ENCODE measurements at places on chromosomes 11 and 22.

DNA sequence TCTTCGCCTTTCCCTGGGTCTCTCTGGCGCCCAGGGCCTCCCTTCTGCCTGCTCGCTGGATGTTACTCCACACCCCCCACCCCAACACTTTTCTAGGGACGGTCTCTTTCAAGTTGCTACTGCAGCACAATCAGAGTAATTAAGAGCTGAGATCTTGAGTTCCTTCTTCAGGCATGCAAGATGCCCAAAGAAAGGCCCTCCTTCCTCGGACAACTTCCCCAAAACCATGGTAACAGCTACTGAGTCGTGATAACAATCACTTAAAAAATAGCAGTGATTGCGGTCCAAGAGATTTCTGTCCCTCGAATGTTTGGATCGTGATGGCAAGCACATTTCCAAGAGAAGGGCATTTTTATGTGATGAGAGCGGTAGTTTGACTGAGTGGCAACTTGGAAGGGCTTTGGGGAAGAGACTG is 638 bp upstream of the TENM4 start:
- no peak for DNase-seq

DNA sequence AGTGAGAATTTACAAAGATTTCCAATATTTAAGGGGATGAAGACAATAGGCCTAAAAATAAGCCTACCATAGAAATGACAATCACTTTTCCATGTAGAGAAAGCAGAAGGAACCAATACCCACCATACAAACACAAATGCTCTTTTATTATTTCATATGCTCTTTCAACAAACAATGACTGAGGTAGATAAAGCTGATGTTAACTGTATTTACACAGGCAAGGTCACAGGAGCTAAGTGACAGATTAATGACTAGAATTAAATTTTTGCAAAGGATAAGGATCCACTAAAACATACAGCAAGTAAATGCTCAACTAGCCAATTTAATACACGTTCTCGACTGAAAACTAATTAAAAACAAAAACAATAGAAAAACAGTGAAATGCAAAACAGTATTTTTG is 34.2 kb downstream of the PICALM start:
- DNase-seq, result no peak

- no peak for DNase-seq
Measured at GRCh38 chr11:120271672-120272071, 31.7 kb downstream of the POU2F3 start.

DNA sequence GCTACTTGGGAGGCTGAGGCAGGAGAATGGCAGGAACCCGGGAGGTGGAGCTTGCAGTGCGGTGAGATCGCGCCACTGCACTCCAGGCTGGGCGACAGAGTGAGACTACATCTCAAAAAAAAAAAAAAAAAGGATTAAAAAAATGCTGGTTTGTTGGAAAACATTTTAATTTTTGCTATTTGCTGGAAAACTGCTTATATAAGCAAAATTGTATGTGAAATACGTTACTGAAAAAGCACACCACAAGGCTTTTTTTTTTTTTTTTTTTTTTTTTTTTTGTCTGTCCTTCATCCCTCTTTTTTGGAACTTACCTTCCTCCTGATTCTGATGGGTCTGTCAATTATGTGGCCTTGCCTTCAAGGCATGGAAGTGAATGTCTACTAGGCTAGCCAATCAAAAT is 40.8 kb downstream of the DCDC1 start:
- no peak for DNase-seq

DNA sequence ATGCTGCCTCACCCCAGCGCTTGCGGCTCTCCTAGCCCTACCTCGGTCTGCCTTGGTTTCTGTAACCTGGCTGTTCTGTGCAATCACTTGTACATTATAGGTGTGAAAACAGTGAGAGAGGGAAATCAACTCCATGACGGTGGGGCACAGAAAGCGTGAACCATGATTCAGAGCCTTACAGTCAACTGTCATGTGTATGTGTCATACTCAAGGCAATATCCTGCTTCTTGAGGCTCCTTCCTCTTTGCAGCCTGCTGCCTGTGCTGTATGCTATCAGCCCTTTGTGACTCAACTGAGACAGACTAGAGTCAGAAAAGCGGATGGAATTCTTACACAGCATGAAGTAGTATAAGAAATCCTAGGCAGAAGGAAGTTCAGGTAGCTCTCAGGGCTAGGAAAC is 2.1 kb downstream of the NRIP3 start:
- DNase-seq, result no peak

- DNase-seq, result no peak
Measured at GRCh38 chr11:134334796-134335571, 3.2 kb downstream of the GLB1L2 start.

DNA sequence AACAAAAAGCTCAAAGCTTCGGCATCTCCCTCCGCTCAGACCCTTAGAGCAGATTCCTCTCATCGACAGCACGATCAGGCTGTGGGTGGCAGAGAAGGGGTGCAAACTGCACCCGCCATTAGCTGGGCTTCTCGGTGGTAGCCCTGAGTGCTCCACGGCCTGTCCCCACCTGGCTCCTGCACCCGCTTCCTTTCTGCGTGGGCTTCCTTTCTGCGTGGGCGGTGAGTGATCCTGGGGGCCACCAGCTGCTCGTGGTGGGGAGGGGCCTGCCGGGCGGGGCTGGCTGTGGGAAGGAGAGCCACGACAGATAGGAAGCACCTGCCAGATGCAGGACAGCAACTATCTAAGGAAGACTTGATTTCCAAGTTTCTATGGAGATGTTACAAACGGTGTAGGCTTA is 55.0 kb downstream of the BRD1 start:
- DNase-seq, result no peak

- DNase-seq, result no peak
Measured at GRCh38 chr22:49418341-49418894, 409.3 kb downstream of the BRD1 start.

GRCh38 chr11:72630104-72630852 is 43.9 kb downstream of the PDE2A start:
- DNase-seq, result no peak

DNA sequence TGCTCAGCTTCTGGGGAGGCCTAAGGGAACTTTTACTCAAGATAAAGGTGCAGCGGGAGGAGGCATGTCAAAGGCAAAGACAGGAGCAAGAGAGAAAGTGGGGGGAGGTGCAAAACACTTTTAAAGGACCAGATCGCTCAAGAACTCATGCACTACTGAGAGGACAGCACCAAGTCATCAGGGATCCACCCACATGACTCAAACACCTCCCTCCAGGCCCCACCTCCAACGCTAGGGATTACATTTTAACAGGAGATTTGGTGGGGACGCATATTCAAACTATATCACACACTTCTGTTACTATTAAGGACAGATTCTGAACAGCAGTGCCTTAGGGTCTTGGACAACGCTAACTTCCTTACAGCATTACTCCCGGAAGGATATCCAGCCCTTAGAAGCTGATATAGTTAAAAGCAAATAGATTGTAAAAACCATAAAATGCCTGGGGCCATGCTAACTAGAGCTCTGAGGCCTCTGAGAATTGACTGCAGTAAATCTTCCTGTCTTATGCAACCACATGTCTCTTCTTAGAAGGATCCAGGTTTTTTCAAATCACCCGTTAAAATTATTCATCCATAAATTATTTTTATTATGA is 16.7 kb upstream of the ZC3H12C start:
- no peak for DNase-seq

- no peak for DNase-seq
Measured at GRCh38 chr22:37045958-37046357, 5.6 kb upstream of the KCTD17 start.

GRCh38 chr11:110985547-110985946 is 260.0 kb upstream of the POU2AF2 start:
- DNase-seq, result no peak

- DNase-seq, result peak; percentile 38
Measured at GRCh38 chr11:117426297-117426685, 98.6 kb downstream of the CEP164 start.

DNA sequence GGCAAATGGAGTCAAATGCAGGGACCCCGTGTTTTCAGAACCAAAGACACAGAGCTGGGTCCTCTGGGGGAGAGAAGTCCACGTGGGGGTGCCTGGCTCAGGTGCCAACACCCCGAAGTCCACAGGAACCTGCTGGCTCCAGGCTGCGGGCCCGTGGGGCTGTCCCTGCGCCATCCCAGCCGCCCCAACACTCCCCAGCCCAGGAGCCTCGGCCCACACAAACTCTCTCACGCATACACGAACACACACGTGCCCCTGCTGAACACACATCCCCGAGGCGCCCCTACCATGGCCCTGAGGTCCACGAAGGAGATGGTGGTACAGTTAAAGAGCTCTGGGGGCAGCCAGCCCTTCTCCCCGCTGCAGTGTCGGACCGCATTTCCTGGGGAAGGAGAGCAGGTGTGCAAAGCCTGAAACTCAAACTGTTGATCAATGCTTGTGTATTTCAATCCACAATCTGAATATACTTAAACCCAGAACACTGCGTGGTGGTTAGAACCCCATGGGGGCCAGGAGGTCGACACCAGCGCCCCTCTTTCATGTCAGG is 54.7 kb downstream of the TRMU start:
- no peak for DNase-seq

- DNase-seq, result no peak
Measured at GRCh38 chr22:24587251-24587650, 5.6 kb downstream of the LRRC75B start.

DNA sequence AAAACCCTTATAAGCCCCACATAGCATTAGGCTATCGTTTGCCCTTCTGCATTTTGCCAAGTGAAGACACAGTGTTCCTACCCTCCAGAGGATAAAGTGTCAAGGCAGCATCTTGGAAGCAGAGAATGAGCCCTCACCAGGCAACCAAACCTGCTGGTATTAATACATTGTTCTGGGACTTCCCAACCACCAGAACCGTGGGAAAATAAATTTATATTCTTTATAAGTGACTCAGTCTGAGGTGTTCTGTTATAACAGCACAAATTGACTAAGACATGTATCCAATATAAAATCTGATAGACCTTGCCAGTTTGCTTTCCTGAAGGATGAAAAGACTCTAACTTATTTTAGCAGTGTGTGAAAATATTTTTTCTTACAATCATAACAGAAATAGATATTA is 792.5 kb upstream of the LRRC4C start:
- DNase-seq, result no peak

DNA sequence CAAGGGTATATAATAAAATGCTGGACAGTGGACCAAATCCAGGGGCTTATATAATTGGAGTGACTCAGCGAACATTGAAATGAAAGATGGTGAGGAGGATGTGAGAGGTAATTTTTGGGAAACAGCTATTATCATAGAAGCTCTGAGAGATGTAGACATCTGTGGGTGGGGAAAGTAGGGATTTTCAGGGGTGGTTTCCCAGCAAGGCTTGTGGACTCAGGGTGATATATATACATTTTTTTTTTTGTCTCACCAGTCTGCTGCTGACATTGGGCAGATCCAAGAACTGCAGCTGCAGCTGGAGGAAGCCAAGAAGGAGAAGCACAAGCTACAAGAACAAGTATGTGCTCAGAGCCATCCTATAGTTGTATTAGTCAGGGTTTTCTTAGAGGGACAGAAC is 208.1 kb downstream of the MYO18B start:
- no peak for DNase-seq

DNA sequence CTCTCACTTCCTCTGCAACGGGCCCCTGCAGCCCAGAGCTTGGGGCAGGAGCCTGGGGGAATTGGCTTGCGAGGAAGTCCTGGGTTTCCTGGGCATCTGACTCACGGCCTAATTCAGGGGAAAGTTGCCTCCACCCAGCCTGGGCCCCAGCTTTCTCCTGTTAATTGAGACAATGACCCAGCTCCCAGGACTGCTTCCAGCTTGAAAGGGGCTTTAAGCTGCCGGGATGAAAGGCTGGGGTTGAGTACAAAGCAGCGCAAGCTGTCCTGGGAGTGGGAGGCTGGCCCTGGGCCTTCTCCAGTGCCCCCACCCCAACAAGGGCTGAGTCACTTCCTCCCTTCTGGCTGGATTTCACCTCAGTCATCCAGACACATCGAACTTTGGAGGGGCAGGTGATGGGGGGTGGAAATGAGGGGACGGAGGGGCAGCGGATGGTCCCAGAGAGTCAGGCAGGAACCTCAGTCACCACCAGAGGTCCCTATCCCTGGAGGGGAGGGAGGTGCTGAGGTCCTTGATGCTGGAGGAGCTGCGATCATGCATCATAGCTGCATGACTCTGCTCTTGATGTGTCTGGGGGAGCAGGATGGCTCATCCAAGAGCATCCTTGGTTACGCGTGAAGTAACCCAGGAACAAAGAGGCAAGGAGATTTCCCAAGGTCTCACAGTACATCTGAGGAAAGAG is 30.1 kb upstream of the OAF start:
- no peak for DNase-seq

- no peak for DNase-seq
Measured at GRCh38 chr22:37559901-37560607, at the start of gene CDC42EP1. Gene CDC42EP1, plus strand, starts transcription at chr22:37560480. Its CDS starts 5,870 bp downstream, at chr22:37566350.

DNA sequence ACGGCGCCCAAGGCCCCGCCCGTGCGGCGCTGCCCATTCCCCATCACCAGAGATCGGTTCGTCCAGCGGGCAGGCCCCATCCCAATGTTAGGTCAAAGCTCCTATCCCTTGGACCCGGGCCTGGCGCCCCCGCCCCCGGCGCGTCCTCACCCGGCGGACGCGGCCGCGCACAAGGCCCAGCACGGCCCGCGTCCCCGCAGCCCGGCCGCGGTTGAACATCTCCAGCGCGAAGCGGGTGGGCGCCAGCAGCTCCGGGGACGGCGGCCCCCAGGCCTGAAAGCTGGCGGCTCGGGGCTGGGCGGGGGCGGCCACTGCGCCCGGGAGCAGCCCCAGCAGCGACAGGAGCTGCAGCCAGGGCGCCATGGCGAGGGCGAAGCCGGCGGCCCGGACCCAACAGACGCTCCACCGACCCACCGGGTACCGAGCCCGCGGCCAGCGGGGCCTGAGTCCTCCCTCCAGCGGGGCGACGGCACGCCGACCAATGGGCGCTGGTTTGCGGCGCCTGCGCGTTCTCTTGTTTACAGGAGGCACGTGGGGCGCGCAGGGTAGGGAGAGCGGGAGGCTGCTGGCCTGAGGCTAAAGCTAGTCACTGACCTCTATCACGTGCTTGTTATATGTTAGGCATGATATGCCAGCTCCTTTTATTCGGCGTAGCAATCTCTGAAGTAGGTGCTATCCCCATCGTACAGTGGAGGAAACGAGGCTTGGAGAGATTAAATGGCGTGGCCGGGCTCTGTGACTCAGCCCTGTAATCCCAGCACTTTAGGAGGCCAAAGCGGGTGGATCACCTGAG is at the start of gene CTSF:
Gene CTSF (minus strand): TSS at position 483 of the 793 bp plus-strand sequence. CDS start 120 bp downstream, at position 363.
- peak; percentile 45 for DNase-seq

DNA sequence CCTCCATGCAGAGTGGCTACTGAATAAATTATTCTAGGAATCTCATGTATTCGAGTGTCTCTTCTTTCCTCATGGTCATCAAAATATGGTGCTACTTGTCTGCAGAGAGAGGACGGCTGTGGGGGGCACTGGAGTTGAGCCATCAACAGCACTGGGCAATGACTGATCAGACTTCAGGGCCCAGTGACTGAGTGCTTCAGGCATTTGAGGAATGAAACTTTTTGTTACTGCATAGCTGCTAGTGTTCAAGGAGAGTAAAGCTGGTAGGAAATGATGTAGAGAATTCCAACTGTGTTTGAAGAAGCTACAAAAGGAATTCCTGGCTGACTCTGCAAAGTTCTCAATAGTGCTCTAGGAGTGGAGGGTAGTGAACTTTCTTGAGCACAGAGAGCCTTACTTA is 277.7 kb downstream of the CADM1 start:
- no peak for DNase-seq

GRCh38 chr22:46256358-46256958 is 6.4 kb upstream of the CDPF1 start:
- no peak for DNase-seq

- peak; percentile 4 for DNase-seq
Measured at GRCh38 chr11:117875382-117876058, 938 bp downstream of the FXYD6 start.

All from stimulated activated CD4-positive, alpha-beta T cell treated with anti-CD3 and anti-CD28 coated beads, TNF-alpha, amount 100 ng/mL, for 1 hour (primary cell).